ENCODE measurements at places on chromosomes 2 and 18.
A peak's percentile ranks its signal among the peaks of the same experiment; 100 is the strongest.

GRCh38 chr18:35110059-35110458, 68.8 kb downstream of the MAPRE2 start:
- DNase-seq, result peak; percentile 64

DNA sequence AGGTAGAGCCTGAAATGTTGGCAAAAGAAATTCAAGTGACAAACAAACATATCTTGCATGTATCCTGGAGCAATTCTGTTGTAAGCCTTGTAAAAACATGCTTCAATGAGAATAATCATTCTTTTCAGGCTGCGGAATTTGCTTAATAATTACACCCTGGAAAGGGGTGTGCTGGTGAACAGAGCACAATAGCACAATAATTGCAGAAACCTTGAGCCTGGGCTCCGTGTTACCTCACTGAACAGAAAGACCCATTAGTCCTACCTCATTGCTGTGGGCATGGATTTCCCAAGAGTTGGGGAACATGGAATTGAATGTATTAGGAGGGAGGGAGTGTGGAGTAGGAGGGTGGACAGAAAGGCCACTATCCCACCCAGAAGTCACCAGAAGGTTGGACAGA, 168.0 kb upstream of the ALKAL2 start:
- no peak for DNase-seq

GRCh38 chr2:191687867-191688266, 9.9 kb downstream of the NABP1 start:
- DNase-seq, result no peak

DNA sequence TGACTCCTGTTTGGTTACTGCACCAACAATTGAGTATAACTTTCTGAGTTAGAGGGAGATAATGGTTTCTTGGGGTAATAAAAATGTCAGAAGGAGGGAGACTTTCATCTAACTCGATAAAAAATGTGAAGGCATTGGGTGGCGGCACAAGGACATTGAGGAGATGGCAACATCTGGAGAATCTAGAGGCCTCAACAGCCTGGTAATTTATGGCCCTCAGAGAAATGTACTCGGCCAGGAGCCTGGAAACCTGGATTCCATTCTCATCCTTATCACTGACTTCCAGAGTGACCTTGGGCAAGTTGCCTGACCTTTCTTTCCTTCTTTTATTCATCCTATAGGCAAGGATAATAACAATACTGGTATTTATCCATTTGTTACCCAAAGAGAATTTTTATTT, 173.5 kb upstream of the MEX3C start:
- DNase-seq, result no peak

DNA sequence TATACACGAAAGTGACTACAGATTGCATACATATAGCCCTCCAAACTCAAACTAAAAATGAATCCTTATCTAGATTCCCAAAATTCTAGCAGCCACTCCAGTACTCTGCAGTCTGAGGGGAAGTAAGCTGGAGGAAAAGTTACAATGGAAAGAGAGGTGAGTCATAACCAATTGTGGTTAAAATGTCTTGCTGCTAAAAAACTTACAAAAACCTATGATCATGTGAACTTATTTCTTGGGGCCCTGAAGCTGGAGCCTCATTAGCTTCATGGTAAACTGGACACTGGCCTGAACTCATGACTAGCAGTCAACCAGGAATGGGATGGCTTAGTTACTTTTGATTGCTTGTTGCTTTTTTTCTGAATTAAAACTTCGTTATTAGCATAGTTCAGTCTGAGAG, 175.9 kb downstream of the SLC4A3 start:
- DNase-seq, result no peak

DNA sequence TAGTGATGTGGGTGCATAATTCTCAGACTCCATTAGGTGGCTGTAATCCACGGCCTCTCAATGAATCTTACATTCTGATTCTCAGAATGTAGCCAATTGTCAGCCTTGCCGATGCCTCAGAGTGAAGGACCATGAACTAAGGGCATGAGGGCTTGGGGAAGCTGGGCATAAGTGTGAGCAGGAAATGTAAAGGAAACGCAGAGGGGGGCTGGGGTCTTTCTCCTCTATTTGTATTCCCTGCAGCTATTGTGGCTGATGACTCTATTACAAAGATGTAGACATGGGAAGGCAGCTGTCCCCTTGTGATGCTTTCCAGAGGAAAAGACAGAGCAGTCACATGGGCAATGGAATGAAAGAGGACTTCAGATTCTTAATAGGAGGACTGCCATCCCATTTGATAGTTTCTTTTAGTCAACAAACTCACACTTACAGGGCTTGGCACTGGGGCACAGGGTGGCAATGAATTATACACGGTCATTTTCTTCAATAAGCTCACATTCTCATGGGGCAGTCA, 353.2 kb upstream of the PKDCC start:
- no peak for DNase-seq

DNA sequence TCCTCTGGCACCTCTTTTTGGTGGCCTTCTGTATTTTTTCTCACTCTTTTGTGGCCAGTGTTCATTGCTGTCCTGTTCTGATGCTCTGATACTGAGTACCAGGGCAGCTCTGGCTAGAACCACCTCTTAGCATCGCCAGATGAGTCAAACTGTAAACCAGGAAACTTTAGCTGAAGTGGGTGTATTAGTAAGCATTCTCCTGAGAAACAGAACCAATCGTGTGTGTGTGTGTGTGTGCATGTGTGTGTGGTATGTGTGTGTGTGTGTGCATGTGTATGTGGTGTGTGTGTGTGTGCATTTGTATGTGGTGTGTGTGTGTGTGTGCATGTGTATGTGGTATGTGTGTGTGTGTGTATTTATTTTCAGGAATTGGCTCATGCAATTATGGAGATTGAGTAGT, 166.3 kb upstream of the SKOR2 start:
- DNase-seq, result no peak

DNA sequence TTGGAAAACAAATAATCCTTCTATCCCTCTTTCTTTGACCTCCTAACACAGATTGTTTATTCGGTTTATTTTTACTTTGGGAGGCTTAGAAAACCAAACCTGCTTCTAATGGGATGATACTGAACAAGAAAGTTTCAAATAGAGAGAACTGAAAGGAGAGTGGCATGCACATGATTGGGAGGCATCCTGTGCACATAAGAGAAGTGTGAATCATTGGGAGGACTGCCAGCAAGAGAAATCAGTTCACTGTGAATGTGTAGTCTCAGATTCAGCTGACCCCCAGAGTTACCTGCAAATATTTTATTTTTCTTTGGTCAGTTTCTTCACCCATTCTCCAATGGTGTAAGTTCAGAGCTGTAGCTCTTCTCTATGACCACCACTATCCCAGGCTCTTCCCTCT, 1363.2 kb upstream of the ACVR2A start:
- no peak for DNase-seq

DNA sequence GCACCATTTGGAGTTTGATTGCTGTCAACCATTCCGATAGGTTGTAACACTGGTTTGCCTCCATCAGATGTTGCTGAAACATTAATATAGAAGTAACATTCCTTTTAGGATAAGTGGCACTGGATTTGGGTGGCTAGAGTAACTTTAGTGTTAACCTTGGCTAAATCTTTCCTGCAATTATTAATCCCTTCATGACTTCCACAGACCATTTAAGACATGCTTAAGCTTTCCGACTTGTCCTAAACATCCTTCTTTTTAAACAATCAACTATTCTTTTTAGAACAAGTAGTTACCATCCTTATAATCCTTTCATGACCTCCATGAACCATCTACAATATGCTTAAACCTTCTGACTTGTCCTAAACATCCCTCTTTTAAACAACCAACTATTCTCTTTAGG, 465.5 kb downstream of the DCDC2C start:
- DNase-seq, result no peak

- no peak for DNase-seq
Observed at GRCh38 chr18:61340148-61340547, 6.9 kb downstream of the CDH20 start.

GRCh38 chr2:88281302-88282217, 111.4 kb downstream of the THNSL2 start:
- no peak for DNase-seq

- DNase-seq, result no peak
Observed at GRCh38 chr2:231213931-231214642, 15.7 kb downstream of the ARMC9 start.

DNA sequence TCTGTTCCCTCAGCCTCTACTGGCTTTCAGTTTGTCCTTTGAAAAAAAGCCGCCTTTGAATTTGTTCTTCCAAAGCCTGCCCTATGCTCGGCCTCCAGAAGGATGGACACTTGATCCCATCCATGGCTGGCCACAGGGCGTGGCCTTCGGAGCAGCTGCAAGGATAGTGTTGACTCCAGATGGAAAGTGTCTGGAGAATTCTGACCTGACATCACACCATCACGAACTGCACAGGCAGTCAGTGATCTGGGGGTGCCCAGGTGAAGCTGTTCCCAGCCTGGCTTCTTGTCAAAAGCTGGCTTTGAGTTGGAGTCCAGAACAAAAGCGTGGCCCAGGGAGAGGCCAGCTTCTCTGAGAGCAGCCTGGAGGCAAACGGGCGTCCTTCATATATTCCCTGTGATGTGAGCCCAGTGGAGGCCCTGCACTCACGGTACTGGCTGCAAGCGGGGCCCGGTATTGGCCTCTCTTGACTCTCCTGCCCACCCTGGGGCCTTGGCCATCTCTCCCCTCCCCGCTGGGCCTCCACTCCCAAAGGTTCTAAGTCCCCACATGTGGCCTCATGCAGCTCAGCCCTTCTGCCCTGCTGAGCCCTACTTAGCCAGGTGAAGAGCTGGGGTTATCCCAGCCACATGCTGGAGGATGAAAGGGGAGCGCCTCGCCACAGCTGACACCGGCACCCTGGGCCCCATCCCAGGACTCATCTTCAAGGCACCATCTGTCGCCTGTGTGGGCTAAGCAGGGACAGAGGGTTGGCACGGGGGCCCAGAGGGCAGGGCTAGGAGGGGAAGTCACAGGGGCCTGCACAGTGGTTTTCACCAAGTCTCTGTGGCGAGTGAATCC, 20.4 kb upstream of the ATOH8 start:
- no peak for DNase-seq

DNA sequence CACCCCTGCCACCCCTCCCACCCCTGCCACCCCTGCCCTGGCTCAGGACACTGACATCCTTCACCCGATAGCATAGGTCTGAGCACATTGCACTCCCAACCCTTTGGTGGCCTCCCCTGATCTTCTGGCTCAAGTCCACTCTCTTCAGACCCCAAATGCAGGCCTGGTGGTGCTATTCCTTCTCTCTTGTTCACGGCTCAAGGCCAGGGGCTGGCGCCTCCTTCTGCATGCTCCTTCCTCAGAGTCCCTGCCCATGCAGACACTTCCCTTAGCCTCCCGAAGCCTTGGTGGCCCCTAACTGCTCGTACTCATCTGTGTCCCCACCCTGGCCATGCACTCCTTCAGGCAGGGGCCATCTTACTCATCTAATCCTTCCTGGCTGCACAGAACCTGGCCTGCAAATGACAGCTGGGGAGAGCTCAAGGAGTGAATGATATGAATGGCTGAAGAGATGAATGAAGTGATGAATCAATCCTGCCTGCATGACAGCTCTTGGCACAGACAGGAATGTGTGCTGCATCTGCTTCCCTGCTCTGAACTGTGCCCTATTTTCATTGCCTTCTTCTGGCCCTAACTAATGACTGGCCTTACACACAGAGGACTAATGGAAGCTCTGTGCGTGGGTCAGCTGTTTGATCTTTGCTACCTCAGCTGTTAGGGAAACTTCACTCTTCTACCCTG, 290.8 kb downstream of the DYSF start:
- no peak for DNase-seq

GRCh38 chr2:222641336-222641735, 14.6 kb downstream of the FARSB start:
- DNase-seq, result no peak

GRCh38 chr2:157843935-157844334, 32.2 kb downstream of the ACVR1 start:
- DNase-seq, result no peak

DNA sequence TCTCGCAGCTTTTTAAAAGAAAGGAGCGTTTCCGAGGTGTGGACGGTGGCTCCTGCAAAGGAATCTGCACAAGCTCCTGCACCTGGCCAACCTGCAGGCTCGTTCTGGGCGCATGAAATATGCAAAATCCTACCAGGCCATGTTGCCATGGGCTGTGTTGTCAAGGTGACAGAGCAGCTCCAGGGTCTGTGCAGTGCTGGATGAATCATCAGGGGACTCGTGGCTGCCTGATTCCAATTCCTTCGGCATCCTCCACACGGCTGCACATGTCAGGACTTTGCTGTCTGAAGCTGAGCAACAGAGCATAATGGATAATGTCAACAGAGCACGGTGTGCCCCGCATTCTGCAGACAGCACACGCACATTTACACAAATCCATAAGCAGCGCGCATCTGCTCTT, 120.5 kb downstream of the EIPR1 start:
- no peak for DNase-seq

DNA sequence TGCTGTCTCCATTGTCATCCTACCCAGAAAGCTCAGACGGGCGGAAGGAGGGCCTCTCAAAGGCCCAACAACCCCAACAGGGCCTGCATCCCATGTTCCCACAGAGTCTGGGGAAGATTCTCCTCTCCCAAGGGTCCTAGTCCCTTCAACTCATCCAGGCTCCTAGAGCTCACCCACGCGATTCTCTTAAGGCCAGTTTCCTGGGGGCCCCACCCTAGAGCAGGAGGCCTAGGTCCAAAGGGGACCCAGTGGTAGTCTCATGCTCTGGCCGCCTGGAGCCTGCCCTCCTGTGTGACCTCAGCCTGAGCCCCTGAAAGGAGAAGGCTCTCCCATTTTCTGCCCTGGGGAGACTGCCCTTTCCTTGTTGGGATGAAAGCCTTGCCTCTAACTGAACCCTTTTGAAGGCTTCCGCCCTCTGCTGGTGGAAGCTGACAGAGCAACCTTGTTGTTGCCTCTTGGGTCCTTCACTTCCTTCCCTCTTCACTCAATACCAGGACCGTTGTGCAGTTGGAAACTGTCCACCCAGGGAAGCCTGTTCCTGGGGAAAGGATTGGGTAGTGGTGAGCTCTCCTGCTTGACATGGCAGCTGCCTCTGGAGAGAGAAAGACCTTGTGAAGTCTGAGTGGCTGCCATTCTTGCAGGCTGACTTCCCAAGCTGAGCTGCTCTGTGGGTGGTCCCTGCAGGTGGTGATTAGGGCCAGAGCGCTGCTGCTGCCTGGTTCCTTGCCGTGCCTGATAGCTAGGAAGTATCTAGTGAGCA, 86.0 kb upstream of the ALPP start:
- DNase-seq, result peak; percentile 72

DNA sequence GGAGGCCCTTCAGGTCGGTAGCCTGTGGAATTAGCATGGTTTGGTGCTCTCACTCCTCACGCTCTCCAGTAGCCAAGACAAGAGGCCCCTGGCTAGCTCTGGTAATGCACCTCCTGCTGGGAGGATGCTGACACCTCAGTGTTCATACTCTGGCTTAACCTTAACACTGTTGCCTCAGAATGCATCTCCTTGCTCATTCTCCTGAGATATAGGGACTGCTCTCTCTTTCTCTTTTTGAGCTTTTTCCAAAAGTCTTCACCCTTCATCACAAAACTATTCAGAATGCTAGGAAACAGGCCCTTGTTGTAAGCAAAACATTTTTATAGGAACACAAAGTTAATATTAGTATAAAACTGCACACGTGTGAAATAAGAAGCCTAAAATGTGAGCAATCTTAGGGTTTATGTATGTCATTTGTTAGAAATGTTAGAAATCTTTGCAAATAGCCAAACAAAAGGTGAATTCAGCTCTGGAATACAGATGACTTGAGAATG, 17.3 kb upstream of the IMPA2 start:
- DNase-seq, result no peak
